ENCODE measurements at places on chromosomes 4 and X.

DNA sequence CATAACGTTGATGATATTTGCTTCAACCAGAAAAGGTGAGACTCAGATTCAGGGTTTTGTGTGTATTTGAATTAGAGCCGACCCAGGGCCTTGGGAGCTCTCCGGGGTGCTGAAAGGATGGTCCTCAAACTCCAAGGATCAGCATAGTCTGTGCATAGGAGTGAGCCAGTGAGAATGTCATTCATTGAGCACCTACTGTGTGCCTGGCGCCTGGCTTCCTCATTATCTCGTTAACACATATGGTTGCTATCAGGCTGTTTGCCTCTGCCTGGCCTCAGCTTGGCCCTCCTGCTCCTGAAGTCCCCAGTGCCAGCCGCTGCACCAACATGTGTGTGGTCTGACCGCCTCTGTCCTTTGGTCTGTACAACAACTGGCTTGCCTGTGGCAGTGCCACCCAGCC lies 25.1 kb upstream of the JAKMIP1 start:
- DNase-seq = peak; percentile 72

DNA sequence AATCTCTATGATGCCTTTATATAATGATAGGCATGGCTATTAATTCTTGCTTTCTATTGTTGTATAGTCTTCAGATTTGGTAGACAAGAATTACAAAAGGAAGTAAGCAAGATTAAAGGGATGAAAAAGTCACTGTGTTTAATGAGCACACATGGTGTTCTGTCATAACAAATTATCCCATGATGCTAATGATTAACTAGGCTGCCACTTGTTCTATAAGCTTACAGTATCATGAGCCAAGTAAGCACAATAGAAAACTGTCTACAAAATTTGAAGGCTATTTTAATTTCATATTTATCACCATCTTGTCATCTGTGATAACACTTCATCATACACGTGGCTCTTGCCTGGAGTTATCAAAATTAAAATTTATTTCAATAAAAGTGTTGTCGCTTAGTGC lies 466.7 kb downstream of the GASK1B start:
- DNase-seq = no peak

DNA sequence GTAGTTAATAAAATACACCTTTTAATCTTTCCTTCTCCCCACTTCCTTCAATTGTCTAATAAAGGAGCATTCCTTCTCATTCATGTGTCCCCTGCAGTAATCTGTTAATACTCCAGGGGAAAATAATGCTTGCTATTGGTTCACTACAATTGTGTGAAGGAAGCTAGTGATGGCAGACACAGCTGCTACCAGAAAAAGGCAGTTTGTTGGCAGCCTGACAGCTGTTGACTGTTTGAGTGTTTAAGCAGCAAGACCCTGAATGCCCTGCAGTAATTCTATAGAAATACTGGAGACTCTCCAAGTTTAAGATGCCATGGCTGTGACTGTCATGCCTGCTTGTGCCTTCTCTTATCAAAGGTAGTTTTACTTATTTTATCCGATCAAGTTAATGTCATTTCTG lies 359.5 kb downstream of the C4orf33 start:
- no peak for DNase-seq

- DNase-seq = no peak
Measured at GRCh38 chr4:76850010-76850441, 47.9 kb downstream of the SOWAHB start.

- DNase-seq = no peak
Measured at GRCh38 chr4:36222702-36223101, 21.6 kb downstream of the ARAP2 start.

DNA sequence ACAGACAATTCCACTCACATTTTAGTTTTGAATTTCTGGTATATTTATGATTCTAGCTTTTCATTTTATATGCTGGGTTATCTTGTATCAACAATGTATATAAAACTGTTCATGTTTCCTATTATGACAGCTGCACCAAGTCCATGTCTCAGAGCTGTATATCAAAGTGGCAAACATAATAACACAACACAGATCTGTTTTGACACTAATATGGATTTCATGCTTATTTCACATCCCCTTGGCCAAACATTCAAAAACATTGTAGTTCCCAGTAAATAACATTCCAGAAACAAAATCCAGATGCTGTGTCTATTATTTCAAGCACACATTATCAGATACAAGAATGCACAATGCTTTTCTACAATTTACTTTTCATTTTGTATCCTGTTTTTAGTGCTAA lies 380.6 kb upstream of the MAGEB2 start:
- DNase-seq = no peak

GRCh38 chr4:14888790-14889572 lies 113.3 kb upstream of the CPEB2 start:
- no peak for DNase-seq

DNA sequence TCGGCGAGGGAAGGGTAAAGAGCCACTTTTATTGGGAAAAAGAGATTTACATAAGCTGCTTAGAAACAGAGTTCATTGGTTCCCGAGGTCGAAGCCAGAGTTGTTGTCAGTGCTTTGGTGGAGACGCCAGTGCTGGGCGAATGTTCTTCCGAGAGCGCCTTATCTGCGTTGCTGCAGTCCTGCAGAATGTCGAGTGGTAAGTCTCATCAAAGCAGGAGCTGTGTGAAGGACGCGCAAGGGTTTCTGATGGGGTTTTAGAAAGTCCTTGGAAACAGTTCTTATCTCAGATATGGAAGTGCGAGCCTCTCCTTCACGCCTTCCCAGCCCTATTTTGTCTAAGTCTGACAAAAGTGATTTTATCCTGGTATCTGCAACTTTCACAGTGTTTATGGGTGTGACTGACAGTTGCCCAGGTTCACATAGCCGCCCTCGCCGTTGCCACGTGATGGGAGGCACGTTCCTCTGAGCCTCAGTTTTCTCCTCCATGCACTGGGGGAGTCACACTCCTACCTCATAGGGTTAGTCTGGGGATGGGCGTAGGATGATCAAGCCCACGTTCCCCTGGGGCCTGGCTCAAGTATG lies 47.3 kb upstream of the NSG1 start:
- DNase-seq = no peak

GRCh38 chrX:47158131-47158530 lies 13.1 kb downstream of the RBM10 start:
- DNase-seq = no peak

- no peak for DNase-seq
Measured at GRCh38 chr4:110310795-110311194, 112.4 kb upstream of the ELOVL6 start.

- DNase-seq = no peak
Measured at GRCh38 chr4:185278716-185279115, 69.3 kb downstream of the SNX25 start.

GRCh38 chr4:123555233-123555806 lies 158.7 kb downstream of the SPRY1 start:
- DNase-seq = peak; percentile 72

GRCh38 chrX:7714351-7714750 lies 128.6 kb upstream of the VCX start:
- no peak for DNase-seq

- no peak for DNase-seq
Measured at GRCh38 chr4:70728091-70728490, 6.3 kb downstream of the RUFY3 start.

DNA sequence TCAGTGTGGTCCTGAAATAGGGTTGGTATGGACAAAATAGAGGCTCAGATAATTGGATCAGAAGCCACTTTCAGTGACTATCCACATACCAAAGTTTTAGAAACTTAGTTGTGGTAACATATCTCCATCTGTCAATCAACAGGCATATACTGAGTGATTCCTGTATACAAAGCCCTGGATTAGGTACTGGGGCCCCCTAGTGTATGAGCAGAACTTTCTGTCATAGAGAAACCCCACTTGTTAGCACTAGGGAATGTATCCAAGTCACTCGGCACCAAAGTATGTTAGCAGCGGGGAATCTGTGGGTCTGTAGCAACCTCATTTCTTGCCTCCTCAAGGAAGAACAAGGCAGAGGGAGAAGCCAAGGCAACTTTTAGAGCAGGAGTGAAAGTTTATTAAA lies 50.7 kb downstream of the MAP7D3 start:
- no peak for DNase-seq

DNA sequence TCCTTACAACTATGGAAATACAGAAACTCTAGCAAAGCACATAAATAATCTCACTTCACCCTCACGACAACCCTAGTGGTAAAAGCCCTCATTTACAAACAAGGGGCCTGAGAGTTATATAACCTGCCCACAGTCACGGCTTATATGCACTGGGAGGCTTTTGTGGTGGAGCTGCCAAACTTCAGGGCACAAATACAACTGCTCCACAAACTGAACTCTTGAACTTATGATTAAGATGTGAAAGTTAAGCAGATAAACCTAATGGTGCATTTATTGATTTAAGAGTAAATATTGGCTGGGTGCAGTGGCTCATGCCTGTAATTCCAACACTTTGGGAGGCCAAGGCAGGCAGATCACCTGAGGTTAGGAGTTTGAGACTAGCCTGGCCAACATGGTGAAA lies 19.0 kb downstream of the SLC2A9 start:
- no peak for DNase-seq

GRCh38 chr4:5793514-5793913 lies 82.5 kb downstream of the EVC start:
- DNase-seq = no peak

DNA sequence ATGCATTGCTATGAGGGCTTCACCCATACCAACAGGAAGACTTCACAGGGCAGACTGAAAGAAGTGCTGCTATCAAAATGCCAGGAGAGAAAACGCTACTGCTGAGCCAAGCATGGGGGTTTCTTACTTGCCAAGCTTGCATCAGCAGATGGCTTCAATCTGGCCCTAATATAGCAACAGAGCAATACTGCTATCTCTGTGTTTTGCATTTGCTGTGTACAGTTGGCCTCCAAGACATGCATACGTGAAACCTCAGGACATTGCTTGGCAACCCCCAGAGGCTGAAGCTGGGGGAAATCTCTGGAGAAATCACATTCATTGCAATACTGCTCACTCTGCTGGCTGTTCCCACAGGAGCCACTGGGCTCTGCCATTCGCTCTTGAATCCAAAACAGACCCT lies 127.2 kb upstream of the GPC4 start:
- no peak for DNase-seq

- DNase-seq = no peak
Measured at GRCh38 chr4:118273642-118274041, 79.2 kb downstream of the PRSS12 start.

DNA sequence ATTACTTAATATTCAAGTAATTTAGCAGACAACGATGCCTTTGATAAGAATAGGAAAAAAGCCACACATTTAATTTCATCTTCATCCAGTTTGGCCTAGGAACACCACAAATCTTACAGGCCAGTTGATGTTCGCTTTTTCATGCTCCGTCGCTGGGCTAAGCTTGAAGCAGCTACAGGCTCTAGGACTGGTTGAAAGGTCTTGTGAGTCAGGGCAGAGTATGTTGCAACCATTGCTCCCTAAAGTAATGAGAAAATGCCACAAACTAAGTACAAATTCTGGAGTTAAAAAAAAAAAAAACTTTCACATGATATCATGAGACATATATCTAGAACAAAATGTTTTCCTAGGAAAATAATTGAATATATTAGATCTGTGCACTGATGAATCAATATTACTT lies 123.8 kb downstream of the RPS6KA6 start:
- DNase-seq = no peak

DNA sequence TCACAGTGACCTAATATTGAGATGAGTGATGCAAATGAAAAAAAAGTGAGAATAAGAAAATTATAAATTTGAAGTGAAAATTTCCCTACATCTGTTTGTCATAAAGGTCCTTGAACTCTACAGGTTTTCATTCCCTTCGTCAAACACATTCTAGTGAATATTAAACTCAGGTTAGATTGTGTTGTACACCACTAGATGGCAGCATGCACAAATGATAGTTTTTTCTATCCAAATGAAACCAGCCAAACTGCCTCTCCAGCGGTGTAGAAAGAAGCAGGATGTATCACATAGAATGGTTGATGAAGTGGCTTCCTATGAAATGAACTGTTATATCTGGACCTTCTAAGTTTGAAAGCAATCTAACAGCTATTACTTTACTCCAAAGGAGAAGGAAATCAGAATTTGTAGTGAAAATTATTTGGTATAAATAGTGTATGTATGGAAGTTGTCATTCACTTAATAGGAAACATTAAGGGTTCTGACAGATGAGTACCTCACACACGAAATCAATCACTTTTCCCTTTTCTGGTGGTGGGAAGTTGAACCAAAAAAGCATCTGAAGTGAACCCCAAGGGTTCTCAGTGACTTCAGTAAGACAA lies 382.7 kb downstream of the UNC5C start:
- DNase-seq = no peak

- no peak for DNase-seq
Measured at GRCh38 chrX:31297881-31298280, 226.0 kb upstream of the FTHL17 start.

DNA sequence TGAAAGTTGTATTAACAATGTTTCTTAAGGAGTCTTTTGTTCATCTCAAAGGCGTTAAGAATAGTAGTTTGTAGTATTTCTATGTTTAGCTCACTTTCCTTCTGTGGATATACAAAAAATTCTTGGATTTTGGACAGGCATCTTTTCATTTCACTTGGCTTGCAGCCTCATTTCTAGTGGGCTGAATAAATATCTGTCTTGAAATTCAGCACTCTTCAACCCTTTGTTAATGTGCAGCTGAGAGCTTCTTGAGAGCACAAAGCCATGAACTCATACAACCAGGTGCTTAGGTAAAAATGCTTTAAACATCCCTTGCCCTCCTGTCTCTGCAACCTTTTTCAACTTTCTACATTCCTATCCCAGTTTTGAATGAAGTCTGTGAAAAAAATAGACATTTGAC lies 1003.2 kb downstream of the C4orf33 start:
- no peak for DNase-seq

DNA sequence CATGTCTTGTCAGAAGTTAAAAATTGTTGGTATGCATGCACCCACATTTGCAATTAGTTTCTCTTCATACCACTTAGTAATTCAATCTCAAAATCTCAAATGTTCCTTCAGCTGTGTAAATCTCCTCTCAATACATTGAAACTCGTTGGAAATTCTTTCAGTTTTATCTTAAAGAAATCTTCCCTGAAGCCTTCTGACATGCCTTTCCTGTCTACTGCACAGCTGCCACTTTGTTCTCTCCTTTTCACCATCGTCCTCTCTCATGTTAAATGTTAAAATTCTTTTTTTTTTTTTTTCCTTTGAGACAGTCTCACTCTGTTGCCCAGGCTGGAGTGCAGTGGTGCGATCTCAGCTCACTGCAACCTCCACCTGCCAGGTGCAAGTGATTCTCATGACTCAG lies 30.9 kb downstream of the MCUB start:
- DNase-seq = no peak

DNA sequence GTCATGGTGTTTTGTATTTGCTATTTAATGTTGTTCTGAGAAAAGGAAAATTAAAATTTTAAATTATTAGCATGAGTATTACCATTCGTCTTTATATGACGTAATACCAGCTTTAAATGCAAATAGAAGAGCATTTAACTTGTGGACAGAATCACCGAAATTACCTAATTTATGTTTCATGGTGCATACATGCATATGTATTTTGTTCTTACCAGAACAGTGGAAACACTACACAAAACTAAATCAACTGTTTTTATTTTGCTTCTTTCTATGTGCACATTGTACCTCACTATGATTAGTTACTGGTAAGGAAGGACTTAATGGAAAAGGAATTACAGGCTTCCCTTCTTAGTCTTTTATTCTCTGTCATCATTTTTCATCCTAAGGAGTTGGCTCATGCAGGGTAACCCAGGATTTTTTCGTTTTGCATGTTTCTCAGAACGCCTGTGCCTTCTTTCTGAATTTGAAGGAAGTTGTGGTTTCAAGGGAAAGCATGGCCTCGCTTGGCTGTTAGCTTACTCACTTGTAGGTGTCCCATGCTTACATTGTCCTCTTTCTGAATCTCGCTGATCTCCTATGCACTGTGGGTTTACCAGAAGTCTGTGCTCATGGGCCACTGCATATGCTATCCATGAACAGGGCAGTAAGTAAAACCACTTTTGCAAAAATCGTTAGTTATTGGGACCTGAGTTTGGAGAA lies 300.0 kb upstream of the PUDP start:
- DNase-seq = no peak

All from mesothelial cell of epicardium (in vitro differentiated cells).